ENCODE measurements at places on chromosomes 7 and 10.

- peak; percentile 25 for DNase-seq
Observed at GRCh38 chr10:283916-284356, 148.7 kb downstream of the ZMYND11 start.

GRCh38 chr10:7423521-7423920 lies 12.7 kb upstream of the SFMBT2 start:
- no peak for DNase-seq

GRCh38 chr7:1934756-1935155 lies 264.7 kb downstream of the ELFN1 start:
- no peak for DNase-seq

- no peak for DNase-seq
Observed at GRCh38 chr10:52030975-52031374, 283.1 kb upstream of the DKK1 start.
